ENCODE measurements at places on chromosomes 2 and 18. TPM values are rescaled to one million over a fixed set of nuclear protein-coding genes. Genes with fewer than 3 reads are reported as not detected.

NEMP2 gene
- polyA plus RNA-seq, result 14.4 TPM

DNA sequence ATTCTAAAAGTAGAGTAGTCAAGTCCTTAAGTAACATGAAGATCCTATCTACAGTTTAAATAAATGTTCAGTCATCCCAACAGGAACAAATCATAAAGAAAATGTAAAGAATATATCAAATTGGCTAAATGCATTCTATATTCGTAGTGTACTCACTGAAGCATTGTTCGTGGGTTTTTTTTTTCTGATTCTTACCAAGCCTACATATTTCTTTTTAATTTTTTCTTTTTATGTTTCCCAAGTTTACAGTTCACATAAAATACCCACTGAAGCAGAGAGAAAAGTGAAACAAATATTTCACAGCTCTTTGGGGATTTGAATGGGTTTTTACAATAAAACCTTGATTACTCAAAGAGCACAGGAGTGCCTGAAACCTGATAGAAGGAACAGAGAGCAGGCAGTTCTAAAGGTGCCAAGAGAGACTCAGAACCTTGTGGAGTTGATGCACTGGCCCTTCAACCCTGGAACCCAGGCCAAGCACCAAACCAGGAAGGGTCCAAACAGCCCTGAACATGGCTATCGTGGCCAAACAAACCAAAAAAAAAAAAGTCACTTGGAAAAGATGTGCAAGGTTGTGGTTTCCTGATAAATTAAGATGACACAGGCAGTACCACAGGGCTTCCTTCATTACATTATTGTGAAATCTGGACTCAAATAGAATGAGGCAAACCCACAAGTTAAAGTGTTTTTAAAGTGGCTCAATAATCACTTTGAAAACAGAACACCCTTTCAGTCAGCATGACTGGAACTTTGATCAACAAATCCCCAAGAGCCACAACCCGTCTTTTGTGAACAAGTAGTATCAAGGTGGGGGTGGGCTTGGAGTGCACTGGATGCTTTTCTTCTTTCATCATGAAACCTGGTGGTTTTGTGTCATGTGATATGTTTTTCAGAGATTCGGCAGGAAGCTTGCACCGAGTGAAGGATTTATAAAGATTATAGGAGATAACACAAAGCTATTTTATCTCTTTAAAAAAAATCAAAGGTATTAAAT lies 245.0 kb upstream of the FN1 start:
- no peak for DNase-seq

- no peak for DNase-seq
These were observed 7.1 kb downstream of the ANO7 start for GRCh38 chr2:241195506-241196130.

- DNase-seq, result no peak
These were observed 272.0 kb upstream of the DSEL start for GRCh38 chr18:67788310-67789164.
